ENCODE measurements at places on chromosomes 5 and 9.

DNA sequence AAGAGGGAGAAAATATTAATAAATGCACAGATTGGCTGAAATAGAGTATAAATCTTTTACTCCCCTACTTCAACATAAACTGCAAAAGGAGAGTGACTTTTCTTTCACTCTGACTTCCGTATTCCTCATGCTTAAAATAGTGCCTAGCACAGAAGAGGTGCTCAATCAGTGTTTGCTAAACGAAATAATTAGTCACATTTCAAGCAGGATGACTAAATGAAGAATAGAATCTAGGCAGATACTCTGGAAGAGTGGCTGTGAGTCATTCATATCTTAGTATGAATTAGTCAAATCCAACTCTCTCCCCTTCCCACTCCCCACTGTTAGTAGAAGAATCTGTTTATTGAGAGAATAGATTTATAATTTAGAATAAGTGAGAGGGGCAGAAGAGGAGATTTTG is 4.8 kb downstream of the CD274 start:
- no peak for DNase-seq

DNA sequence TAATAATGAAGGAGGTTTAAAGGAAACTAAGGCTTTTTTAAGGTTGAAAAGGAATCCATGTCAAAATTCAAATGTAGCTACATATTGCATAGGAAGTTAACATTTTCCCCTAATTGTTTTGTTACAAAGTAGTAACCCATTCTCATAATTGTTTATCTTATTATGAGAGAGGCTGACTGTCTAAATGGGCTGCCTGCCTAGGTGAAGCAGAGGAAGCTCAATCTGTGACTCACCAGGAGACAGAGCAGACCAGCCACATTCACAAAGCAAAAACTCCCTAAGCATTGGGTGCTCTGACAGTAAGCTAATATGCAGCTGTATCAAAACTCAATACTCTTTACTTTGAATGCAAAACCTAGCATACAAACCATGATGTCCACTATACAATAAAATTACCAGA is 208.5 kb downstream of the ROR2 start:
- DNase-seq: no peak

- DNase-seq: no peak
Observed at GRCh38 chr5:60366489-60366888, 333.5 kb downstream of the DEPDC1B start.

GRCh38 chr5:165579911-165580310 is 2074.5 kb downstream of the MAT2B start:
- DNase-seq: no peak

DNA sequence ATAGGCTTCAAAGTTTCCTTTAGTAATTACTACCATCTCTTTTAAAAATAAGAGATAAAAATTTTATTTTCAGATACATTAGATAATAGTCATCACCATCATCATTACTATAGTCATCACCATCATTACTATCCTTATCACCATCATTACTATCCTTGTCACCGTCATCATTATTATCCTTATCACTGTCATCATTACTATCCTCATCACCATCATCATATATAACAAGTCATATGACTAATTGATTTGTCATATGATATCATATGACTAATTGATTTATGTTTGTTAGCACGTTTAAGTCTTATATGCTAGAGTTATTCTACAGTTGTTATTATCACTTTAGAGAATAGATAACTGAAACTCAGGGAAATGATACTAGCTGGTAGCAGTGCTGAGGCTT is 382.1 kb upstream of the CDH18 start:
- DNase-seq: no peak

DNA sequence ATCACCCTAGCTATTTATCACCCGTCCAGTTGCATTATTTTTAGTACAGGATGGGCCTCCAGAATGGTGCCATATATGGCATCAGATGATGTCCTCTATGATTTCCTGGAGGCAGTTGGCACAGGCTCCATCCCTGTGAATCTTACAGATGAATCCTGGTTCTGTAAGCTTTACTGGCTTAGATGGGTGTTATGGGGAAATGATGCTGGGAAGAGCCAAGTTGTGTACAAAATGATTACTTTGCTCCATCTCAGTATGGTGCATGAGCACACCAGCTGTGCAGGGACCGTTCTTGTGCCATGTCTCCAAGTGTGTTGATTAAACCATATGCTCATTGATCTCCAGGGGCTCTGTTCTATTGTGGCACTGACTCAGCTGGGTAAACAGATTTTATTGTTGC is 755.7 kb downstream of the TLR4 start:
- no peak for DNase-seq

DNA sequence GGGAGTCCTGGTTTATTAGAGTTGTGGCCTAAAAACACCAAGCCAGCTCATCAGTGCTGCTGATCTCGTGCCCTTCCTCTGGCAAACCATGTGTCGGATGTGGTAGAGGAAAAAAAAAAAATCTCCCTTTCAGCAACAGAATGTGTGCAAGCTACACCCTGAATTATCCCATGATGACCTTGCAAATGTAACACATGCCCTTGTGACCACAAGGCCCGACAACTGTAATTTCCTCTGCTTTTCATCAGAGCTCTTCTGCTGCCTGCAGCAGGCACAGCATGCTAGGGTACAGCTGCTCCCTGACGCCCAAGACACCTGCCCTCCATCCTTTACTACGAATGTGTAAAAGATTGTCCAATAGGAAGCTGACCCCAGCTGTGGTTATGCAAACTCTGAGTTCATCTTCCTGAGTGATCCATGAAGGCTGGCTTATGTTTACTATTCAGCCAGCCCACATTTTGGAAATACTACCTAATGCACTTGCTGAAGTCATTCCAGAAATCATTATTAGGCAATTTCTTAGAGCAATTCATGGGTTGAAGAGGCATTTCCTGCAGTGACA is 14.6 kb upstream of the BNC2 start:
- DNase-seq: no peak

GRCh38 chr5:90602681-90603080 is 44.1 kb downstream of the ADGRV1 start:
- DNase-seq: no peak

DNA sequence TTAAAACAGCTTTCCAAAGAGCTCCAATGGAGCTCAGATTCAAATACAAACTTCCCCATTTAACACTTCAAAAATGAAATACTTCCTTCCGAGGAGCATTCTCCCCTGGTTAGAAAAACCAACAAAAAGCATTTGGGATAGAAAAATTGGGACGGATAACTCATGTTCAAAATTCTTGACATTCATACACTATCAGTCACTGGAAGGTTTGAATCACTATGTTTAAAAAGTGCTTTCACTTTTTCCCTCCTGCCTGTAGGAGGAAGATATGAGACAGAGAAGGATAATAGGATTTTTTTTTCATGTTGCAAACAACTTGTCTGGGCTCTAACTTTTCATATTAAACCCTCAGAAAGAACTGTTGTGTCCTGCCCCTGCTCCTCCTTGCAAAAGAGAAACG is 412.0 kb downstream of the ACTL7B start:
- no peak for DNase-seq

- DNase-seq: no peak
Observed at GRCh38 chr9:35294556-35294955, 132.7 kb downstream of the UNC13B start.

DNA sequence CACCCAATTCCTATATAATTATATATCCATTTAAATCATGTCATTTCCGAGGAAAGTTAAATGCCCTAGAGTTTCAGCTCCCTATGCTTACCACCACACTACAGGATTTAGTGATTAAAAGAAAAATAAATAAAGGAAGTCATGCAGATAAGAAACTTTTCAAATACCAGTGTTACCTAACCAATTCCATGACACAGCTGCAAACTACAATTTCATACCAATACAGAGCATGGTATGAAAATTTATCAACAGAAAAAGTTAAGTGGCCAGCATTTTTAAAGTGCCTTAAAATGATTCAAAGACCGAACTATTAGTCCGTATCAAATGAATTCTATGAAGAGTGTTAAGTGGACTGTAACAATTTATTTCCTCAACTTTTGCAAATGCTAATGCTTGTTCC is 35.9 kb downstream of the CEP120 start:
- DNase-seq: no peak

GRCh38 chr9:110156416-110156815 is 51.5 kb downstream of the C9orf152 start:
- DNase-seq: no peak

- no peak for DNase-seq
Observed at GRCh38 chr9:34456746-34457145, 1.6 kb downstream of the FAM219A start.

- no peak for DNase-seq
Observed at GRCh38 chr5:104095527-104095926, 532.9 kb upstream of the NUDT12 start.

DNA sequence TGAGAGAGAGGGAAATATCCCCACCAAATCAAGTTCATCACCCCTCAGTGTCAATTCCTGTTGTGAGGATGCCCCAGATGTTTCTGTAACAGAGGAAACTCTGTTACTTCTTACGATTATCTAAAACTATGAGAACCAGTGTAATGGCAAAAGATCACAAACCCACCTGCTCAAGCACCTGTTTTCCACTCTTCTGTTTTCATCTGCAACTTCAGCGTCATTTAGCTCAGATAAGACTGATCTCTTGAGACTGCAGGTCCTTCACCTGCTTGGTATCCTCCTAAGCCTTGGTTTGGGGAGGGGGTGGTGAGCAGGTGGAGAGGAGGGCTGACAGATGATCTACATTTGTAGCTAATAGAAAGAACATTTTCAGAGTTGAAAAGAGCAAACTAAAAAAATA is 229.3 kb downstream of the SLF1 start:
- DNase-seq: no peak

DNA sequence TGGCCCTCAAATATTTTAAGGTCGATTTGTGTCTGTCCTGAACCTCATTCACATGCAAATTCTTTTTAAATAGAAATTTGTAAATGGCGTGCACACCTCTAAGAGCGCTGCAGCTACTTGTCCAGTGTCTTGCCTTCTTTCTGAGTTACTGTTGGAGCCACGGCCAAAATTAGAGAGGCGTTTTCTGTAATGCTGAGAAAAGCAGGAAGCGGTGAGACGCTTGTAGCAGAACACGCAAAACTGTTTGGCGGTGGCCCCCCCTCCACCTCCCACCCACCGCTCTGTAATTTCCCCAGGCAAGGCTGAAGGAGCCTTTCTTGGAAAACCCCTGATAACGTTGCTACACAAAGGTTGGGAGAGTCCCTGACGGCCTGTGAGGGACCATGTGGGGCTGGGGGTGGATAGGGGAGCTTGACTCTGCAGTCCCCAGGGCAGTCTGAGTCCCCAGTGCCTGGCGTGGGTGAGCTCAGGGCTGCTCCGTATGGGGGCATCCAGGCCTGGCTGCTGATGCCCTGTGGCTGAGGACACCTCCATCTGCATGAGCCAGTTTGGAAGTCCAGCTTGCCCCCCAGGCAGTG is 96.5 kb downstream of the GADD45G start:
- peak; percentile 9 for DNase-seq

DNA sequence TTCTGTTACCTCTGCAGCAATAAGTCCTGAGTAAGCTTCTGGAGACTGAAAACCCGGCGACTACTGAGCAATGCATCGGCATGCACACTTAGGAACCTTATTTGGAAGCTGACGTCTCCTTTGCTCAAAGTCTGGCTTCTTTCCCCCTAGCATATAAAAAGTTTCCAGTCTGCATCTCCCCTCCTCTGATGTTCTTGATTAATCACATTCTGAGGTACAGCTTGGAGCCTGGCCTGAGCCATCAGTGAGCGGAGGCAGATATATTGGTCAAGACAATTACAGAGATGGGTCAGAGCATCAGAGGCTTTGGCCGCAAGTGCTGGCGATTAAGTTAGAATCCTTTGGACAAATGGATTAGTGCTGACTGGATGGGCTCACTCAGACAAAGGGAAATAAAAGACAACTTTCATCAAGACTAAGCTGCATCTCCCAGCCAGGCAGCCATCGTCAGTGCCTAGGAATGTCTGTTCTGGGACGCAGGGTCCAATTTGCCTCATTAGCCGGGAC is 140.7 kb downstream of the MTX3 start:
- DNase-seq: no peak

DNA sequence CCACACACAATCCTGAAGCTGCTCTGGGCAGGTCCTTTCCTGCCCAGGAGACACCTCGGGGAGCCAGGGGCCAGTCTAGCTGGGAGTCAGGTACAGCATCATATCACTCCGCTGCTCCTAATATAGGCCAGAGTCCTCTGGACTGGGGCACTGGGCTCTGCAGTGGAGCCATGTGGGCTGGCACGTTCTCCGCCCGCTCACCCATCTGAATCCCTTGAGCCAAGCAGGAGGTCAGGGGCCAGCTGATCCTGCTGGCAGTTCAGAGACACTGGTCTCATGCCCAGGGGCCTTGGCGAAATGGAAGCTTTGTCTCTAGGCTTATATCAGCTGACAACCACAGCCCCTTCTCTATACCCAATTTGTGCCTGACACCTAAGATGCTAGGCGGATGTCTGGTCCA is 9.3 kb upstream of the CORO2A start:
- DNase-seq: no peak

- no peak for DNase-seq
Observed at GRCh38 chr9:27714388-27714787, 141.1 kb upstream of the C9orf72 start.

DNA sequence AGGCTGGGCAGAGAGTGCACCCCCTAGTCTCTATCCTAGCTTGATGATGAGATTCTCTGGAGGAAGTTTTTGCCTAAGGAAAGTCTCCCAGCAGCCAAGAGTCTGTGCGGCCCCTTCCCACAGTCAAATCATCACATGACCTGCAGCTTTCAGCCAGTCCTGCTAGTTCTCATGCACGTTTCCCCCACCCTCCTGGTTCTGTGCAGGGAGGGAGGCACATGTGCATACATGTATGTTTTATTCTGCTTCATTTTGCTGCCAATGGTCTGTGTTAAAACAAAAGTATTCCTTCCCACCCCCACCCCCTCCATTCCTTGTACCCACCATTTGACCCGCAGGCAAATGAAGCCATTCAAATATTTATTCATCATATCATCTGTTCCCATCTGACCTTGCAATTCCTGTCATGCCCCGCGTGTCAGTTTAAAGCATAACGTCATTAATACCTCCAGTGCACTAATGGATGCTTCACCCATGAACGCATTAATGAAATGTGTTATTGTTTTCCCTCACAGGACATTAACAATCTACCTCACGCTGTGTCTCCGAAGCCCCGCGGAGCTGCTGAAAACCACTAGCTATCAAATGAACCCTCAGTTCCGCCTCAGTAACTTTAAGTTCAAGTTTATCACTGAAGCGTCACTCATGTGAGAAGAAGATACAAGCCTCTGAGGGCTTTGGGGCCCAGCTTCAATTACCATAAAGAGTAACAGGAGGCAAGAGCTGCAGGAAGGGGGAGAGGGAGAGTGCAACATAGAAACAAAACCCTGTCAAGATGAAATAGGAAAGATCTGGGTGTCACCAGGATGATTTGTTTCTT is 139.6 kb downstream of the RASEF start:
- DNase-seq: no peak
